Natural killer cell treated with Interleukin-12 subunit alpha and Interleukin-12 subunit beta and Interleukin-15 and Interleukin-18, amount 100 ng/mL, for 72 hours (primary cell): ENCODE measurements at places on chromosomes 5 and 9. TPM values are rescaled to one million over a fixed set of nuclear protein-coding genes. Genes with fewer than 3 reads are reported as not detected.
A peak's percentile ranks its signal among the peaks of the same experiment; 100 is the strongest.

TMEM174 gene
- total RNA-seq, result not detected

RASA1 gene
- 30.6 TPM for total RNA-seq

PFN3 gene
- not detected for total RNA-seq

GPRIN1 gene
- 2.7 TPM for total RNA-seq

SMIM3 gene
- total RNA-seq, result 24.5 TPM

CBY3 gene
- 1.6 TPM for total RNA-seq

IFNB1 gene
- total RNA-seq, result not detected

SPATA31E1 gene
- total RNA-seq, result not detected

IRX1 gene
- not detected for total RNA-seq

TIGD6 gene
- 2.4 TPM for total RNA-seq

CATSPER3 gene
- total RNA-seq, result not detected

PRDM9 gene
- not detected for total RNA-seq

GRCh38 chr5:68460147-68460798 is 244.7 kb downstream of the PIK3R1 start:
- peak overlapping the region; percentile 83 for H3K27ac ChIP-seq
- H3K4me1 ChIP-seq, result peaks cover 17% of the 10 kb centered on the region
- H3K36me3 ChIP-seq, result no peaks in the 10 kb centered on the region
- H3K27me3 ChIP-seq, result no peaks in the 10 kb centered on the region
- DNase-seq, result peak; percentile 62

GRCh38 chr5:17230808-17231525 is 13.5 kb downstream of the BASP1 start:
- H3K27ac ChIP-seq, result no peak overlapping the region
- DNase-seq, result no peak
- H3K36me3 ChIP-seq, result no peaks in the 10 kb centered on the region

- H3K4me1 ChIP-seq, result peaks cover 5% of the 10 kb centered on the region
- no peaks in the 10 kb centered on the region for H3K27me3 ChIP-seq
- DNase-seq, result no peak
- no peak overlapping the region for H3K4me3 ChIP-seq
- H3K27ac ChIP-seq, result no peak overlapping the region
These were observed 44.1 kb upstream of the VDAC1 start for GRCh38 chr5:134048864-134049263.

GRCh38 chr5:40514976-40515375 is 164.7 kb upstream of the PTGER4 start:
- peak overlapping the region; percentile 65 for H3K27ac ChIP-seq
- H3K4me3 ChIP-seq, result no peak overlapping the region
- peaks cover 23% of the 10 kb centered on the region for H3K4me1 ChIP-seq
- peaks cover 4% of the 10 kb centered on the region for H3K36me3 ChIP-seq
- H3K27me3 ChIP-seq, result no peaks in the 10 kb centered on the region

GRCh38 chr9:126233175-126233574 is 93.5 kb upstream of the MVB12B start:
- H3K27me3 ChIP-seq, result peaks cover 19% of the 10 kb centered on the region
- no peak overlapping the region for H3K27ac ChIP-seq
- peaks cover 6% of the 10 kb centered on the region for H3K4me1 ChIP-seq
- no peak overlapping the region for H3K4me3 ChIP-seq

DNA sequence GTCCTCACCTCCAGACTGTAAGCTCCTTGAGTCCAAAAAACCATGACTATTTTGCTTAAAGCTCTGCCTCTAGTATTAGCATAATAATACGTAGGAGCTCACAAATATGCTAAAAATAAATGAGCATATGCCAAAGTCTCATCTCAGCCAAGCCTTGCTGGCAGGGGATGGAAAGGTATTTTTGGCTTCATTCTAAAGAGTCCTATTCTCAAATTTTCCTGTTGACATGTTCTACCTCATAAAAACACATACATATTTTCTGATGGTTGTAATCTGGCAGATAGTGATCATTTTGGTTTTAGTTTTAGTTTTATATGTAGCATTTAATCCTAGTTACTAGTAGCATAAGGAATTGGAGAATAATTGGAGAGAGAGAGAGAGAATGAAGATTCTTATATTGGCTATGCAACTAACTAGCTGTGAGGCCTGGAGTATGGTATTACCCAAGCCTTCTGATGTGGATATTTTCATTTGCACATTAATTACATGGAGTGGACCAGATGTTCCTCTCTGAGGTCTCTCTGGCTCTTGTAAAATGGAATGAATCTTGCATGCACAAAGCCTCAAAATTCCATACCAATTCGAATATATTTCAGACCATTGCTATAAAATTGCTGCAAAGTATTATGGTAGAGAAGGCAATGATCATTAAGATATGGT is 55.8 kb downstream of the PIP5K1B start:
- H3K36me3 ChIP-seq, result peaks cover 8% of the 10 kb centered on the region
- H3K27me3 ChIP-seq, result peaks cover 22% of the 10 kb centered on the region
- H3K4me3 ChIP-seq, result no peak overlapping the region
- H3K4me1 ChIP-seq, result no peaks in the 10 kb centered on the region

DNA sequence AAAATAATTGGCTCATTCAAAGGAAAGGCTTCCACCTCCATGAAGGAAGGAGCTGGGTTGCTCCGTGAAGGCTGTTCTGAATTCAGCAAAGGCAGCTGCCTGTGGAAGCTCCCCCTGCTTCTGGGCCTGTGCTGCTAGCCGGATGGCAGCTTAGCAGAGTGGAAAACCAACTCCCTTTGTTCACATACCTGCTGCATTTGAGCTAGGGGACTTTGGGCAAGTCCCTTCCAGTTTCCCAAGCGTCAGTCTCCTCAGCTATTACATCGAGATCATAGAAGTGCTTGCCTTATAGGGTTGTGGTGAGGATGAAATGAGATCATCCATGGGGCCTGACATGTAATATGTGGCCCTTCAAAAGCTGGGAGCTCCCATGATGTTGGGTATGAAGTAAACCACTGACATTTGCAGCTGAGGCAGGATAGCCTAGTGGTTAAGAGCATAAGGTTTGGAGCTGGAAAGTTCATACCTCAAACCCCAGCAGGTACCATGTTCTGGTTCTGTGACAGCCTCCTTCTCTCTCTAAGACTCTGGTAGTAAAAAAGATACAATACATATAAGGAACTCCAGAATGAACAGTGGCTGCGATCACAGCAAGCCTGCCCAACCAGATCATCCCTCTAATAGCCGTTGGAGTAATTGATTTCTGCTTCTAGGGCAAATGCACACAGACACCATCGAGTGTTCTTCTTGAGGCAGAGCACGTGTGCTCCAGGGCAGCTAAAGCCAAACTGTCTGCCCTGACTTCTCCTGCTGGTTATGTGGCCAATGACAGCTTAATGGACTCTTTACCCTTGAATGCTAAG is 11.0 kb upstream of the DENND1A start:
- H3K27ac ChIP-seq, result no peak overlapping the region
- no peak for DNase-seq
- no peaks in the 10 kb centered on the region for H3K4me1 ChIP-seq
- H3K4me3 ChIP-seq, result no peak overlapping the region
- H3K27me3 ChIP-seq, result peaks cover 9% of the 10 kb centered on the region

DNA sequence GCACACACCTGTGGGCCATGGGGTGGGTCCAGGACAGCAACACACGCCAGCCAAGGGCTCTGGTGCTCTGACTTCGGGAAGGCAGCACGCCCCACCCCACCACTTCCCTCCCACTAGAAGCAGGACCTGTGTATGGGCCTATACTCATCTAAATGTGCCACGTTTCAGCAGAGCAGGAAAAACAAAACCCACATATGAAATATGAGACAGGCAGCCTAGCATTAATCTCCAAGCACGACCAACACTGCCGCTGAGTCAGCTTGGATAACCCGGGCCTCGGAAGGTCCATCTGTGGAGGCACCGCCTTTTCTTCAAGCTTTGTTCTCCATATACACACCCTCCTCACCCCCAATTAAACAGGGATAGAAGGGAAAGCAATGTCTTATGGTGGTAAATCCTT is 203.1 kb downstream of the ROR2 start:
- H3K4me3 ChIP-seq, result no peak overlapping the region
- no peak overlapping the region for H3K27ac ChIP-seq
- peaks cover 15% of the 10 kb centered on the region for H3K27me3 ChIP-seq
- H3K36me3 ChIP-seq, result no peaks in the 10 kb centered on the region
- H3K4me1 ChIP-seq, result no peaks in the 10 kb centered on the region
- DNase-seq, result no peak

DNA sequence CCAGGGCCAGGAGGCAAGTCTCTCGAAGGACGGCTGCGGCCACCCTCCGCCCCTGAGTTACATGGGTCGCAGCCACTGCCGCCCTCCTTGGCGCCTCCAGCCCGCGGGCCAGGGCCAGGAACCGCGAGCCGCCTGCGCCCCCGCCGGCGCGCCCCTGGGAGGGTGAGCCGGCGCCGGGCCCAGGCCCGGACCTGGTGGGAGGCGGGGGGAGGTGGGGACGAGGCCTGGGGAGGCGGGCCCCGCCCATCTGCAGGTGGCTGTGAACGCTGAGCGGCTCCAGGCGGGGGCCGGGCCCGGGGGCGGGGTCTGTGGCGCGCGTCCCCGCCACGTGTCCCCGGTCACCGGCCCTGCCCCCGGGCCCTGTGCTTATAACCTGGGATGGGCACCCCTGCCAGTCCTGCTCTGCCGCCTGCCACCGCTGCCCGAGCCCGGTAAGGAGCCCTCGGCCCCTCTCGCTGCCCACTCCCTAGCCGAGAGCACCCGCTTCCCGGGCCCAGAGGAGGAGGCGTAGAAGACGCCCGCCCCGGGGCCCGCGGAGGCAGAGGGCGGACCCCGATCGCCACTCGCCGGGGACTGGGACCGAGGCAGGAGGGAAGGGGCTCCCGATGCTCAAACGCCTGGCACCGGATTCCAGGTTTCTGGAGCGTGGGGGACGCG is at the start of gene ASS1:
ASS1 (plus strand) TSS at position 397 of the 657 bp plus-strand sequence. CDS start 7,268 bp downstream, outside the sequence.
- H3K36me3 ChIP-seq, result peaks cover 7% of the 10 kb centered on the region
- H3K27ac ChIP-seq, result no peak within 1 kb of the TSS
- peaks cover 8% of the 10 kb centered on the region for H3K27me3 ChIP-seq
- no peak for DNase-seq
- H3K4me1 ChIP-seq, result peaks cover 3% of the 10 kb centered on the region

DNA sequence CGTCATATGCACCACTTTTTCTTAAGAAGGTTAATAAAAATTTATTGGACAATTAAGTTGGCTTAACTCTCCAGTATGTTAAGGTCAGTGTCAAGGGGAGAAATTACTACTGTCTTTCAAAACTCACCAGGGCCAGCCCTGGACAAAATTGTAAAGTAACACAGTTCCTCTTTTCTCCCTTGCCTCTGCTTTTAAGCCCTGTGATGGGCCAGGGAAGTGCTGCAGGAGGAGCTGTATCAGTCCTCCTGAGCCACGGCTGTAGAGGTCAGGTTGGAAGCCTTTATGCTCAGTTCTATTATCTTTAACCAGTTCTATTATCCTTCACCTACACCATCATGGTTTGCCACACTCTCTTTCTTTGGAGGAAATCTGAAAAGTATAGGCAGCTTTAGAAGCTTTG is 11.5 kb upstream of the PPP2R2B start:
- no peak overlapping the region for H3K4me3 ChIP-seq
- no peak overlapping the region for H3K27ac ChIP-seq
- DNase-seq, result no peak
- H3K27me3 ChIP-seq, result no peaks in the 10 kb centered on the region
- peaks cover 37% of the 10 kb centered on the region for H3K4me1 ChIP-seq

- DNase-seq, result no peak
- no peaks in the 10 kb centered on the region for H3K4me1 ChIP-seq
- H3K36me3 ChIP-seq, result peaks cover 42% of the 10 kb centered on the region
- no peak overlapping the region for H3K4me3 ChIP-seq
- H3K27me3 ChIP-seq, result no peaks in the 10 kb centered on the region
These were observed 88.0 kb downstream of the CDKN2A start for GRCh38 chr9:21906213-21906612.

DNA sequence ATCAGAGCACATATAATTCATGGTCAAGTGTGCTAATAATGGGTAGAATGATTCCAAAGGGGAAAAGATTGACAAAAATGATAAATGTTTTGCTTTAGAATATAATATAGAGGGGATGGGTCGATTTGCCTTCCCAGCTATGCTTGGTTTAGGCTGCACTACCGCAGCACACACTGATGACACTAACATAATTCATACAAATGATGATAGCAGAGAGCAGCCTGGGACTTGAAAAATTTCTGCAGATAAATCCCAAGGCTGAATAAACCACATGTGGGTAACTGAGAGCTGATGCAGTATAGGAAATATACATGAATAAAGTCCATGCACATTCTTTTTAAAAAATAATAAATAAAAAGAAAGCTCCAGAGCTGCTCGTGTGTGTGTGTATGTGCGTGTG is 54.5 kb downstream of the EFNA5 start:
- no peak overlapping the region for H3K27ac ChIP-seq
- H3K4me3 ChIP-seq, result no peak overlapping the region
- peaks cover 17% of the 10 kb centered on the region for H3K27me3 ChIP-seq

DNA sequence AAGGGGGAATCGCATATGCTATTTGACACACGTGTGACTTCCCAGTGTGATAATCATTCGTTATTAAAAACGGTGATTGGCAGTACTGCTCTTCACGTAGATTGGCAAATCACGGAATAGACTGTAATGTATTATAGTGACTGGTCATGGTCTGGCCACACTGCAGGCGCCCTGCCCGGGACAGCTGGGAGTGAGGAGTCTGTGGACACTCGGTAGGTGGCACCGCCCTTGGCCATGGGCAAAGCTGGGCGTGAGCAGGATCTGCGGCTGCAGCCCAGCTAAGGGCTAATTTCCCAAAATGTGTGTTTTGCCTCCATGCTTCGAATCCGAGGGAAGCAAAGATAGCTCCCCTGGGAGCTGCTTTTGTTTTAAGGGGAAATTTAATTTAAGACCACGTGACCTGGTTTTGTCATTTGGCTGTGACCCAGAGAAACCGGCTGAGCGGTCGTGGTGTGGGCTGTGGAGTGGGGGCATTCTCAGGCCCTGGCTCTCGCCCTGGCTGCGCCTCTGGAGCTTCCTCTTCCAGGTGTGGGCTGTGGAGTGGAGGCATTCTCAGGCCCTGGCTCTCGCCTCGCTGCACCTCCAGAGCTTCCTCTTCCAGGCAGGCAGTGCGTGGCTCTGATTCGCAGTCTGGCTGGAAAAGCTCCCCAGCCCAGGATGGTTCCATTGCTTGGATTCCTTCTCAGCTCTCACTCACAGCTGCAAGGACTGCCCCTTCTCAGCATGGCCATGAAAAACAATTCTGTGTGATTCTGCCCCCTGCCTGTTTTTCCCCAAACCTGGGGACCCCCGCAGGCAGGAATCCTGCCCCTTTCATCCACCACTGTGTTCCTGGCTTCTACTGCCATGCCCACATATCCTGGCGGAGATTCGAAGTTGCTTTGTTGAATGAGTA is 131.1 kb downstream of the OLFM1 start:
- no peak overlapping the region for H3K4me3 ChIP-seq
- H3K36me3 ChIP-seq, result no peaks in the 10 kb centered on the region
- H3K27ac ChIP-seq, result no peak overlapping the region
- H3K27me3 ChIP-seq, result peaks cover 8% of the 10 kb centered on the region
- DNase-seq, result peak; percentile 38

- no peak overlapping the region for H3K27ac ChIP-seq
- H3K36me3 ChIP-seq, result no peaks in the 10 kb centered on the region
- no peak for DNase-seq
- peaks cover 40% of the 10 kb centered on the region for H3K27me3 ChIP-seq
These were observed 149.1 kb downstream of the GHR start for GRCh38 chr5:42572313-42572712.

DNA sequence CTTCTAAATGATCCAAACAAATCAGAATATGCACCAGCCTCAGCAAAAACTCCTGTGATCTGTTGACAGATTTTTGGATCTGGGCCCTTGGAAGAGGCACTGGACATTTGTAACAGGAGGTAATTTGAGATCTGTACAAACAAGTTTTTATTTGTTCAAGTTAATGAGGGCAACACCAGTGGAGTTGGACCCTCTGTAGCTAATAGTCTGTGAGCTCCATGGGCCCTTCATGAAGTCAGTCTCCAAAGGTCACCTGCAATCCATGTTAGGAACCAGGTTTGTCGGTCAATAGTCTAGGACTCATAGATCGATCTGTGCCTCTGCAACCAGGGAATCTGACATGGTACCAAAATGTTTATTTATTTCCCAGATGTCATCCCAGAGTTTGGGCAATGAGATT is 40.9 kb downstream of the PAM start:
- H3K27me3 ChIP-seq, result no peaks in the 10 kb centered on the region
- H3K4me1 ChIP-seq, result peaks cover 43% of the 10 kb centered on the region
- H3K36me3 ChIP-seq, result no peaks in the 10 kb centered on the region
- H3K4me3 ChIP-seq, result no peak overlapping the region
- no peak for DNase-seq
- peak overlapping the region; percentile 32 for H3K27ac ChIP-seq
